A673 (cell line): ENCODE measurements at places on chromosomes 7 and 10. TPM values are rescaled to one million over a fixed set of nuclear protein-coding genes. Genes with fewer than 3 reads are reported as not detected.

Gene SLC26A5
- total RNA-seq: not detected in 2 replicates

- no peak for DNase-seq
- H3K27ac ChIP-seq: no peak overlapping the region
- no peaks in the 10 kb centered on the region for H3K36me3 ChIP-seq
These were observed 8.6 kb downstream of the MUC3A start for GRCh38 chr7:100957832-100958421.

DNA sequence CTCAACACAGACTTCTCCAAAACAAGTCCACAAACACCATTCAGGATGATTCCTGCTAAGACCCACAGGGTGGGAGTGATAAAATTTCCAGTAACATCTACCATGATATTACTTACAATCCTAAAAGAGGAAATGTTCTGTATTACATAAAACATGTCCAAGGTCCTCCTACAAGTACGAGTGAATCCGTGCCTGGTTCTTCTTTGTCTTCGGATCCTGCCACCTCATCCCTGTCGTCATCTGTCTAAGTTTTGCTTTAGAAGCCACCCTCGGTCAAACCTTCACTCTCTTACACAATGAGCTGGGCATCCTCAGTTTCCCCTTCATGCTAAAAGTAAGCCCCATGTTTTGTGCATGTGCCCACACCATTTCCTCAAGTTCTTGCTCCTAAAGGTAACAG, 279.0 kb downstream of the KCNMA1 start:
- no peak for DNase-seq
- H3K4me1 ChIP-seq: no peaks in the 10 kb centered on the region

DNA sequence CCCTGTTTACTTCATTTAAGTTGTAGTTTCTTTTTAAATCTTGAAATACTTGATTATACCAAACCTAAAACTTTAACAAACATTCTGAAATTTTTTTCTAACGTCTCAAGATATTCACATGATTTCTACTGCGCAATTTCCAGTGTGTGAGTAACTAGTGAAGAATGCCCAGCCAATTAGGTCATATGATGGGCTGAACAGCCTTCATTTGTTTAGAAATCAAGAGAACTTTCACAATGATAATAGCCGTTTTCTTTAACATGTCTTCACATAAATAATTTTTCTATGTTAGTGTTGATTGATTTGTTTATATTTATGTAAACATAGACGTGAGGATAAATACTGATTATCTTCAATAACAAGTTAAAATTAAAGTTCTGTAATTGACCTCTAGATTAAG, 21.8 kb downstream of the STAM start:
- H3K27ac ChIP-seq: no peak overlapping the region
- peak; percentile 57 for DNase-seq
- H3K27me3 ChIP-seq: no peaks in the 10 kb centered on the region
- peaks cover 23% of the 10 kb centered on the region for H3K4me1 ChIP-seq
- no peak overlapping the region for H3K4me3 ChIP-seq
- H3K36me3 ChIP-seq: no peaks in the 10 kb centered on the region

- no peak overlapping the region for H3K27ac ChIP-seq
- no peak overlapping the region for H3K4me3 ChIP-seq
- no peaks in the 10 kb centered on the region for H3K36me3 ChIP-seq
- no peaks in the 10 kb centered on the region for H3K4me1 ChIP-seq
These were observed 174.8 kb downstream of the CELF2 start for GRCh38 chr10:11192304-11193000.

DNA sequence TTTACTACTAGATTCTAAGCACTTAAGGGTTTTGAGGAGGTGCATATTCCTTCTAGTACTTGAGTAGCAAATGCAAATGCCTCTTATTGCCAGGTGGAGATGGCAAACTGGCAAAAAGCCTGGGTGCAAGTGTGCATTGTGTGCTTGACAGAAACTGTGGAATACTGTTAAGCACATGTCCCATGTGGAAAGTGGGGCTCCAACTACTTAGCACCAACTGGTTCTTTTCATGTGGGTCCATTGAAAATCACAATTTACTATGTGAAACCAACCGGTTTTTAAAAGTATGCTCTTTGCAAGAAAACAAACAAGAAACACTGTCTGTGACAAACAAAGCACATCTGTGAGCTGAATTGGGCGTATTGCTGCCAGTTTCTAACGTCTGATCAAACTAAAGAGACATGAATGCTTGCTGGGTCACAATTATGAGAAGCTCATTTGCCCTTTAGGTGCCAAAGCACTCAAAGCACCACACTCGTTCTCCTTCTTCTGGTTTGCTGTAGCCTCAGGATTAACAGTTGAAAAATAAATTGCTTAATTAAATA, 197.4 kb downstream of the SEMA3E start:
- H3K4me1 ChIP-seq: no peaks in the 10 kb centered on the region
- H3K36me3 ChIP-seq: no peaks in the 10 kb centered on the region
- H3K27ac ChIP-seq: no peak overlapping the region
- no peak overlapping the region for H3K4me3 ChIP-seq
